ENCODE measurements at places on chromosomes 5 and 9. TPM values are rescaled to one million over a fixed set of nuclear protein-coding genes. Genes with fewer than 3 reads are reported as not detected.

DNA sequence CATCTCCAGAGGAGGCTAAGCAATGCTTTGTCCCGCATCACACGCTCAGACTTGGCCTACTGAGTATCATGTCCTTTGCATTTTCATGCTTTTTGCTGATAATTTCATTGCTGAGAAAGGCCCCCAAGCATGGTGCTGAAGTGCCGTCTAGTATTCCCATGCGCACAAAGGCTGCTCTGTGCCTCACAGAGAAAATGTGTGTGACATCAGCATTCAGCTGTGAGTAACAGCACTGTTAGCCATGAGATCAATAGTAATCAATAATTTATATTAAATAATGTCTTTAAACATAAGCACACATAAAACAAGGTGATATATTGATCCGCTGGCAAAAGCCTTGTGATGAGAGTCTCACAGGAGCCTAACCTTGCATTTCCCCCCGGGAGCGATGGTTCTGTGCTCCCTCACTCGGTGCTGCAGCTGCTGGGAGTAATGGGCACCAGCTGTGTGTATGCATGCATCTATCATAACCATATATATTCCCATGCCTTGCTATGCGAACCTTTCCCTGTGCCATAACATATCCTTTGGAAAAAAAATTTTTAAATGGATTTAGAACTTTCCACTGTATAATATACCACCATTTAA lies 50.4 kb upstream of the RNF130 start:
- DNase-seq = no peak

GRCh38 chr9:108786901-108787689 lies 68.7 kb downstream of the ACTL7B start:
- peak; percentile 55 for DNase-seq

DNA sequence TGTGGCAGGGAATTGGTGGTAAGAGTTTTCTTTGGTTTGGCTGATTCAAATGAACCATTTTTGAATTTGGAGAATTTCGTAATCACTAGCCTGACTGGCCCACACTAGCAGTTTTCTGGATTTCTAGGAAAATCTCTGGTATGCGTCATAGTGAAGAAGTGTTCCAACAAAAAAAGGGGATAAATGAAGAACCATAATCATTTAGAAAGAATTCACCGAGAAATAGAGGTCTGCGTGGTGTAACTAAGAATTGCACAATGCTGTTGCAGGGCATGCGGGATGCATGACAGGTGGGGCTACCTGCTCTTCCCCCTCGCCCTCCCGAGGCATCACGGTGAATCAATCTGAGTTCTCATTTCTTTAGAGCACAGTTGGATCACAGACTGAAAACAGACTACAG lies 232.3 kb upstream of the PAPPA start:
- DNase-seq = no peak

- DNase-seq = no peak
These were observed 136.1 kb upstream of the PCA3 start for GRCh38 chr9:76628155-76628554.

GRCh38 chr9:13026956-13027355 lies 252.1 kb downstream of the LURAP1L start:
- DNase-seq = no peak

DNA sequence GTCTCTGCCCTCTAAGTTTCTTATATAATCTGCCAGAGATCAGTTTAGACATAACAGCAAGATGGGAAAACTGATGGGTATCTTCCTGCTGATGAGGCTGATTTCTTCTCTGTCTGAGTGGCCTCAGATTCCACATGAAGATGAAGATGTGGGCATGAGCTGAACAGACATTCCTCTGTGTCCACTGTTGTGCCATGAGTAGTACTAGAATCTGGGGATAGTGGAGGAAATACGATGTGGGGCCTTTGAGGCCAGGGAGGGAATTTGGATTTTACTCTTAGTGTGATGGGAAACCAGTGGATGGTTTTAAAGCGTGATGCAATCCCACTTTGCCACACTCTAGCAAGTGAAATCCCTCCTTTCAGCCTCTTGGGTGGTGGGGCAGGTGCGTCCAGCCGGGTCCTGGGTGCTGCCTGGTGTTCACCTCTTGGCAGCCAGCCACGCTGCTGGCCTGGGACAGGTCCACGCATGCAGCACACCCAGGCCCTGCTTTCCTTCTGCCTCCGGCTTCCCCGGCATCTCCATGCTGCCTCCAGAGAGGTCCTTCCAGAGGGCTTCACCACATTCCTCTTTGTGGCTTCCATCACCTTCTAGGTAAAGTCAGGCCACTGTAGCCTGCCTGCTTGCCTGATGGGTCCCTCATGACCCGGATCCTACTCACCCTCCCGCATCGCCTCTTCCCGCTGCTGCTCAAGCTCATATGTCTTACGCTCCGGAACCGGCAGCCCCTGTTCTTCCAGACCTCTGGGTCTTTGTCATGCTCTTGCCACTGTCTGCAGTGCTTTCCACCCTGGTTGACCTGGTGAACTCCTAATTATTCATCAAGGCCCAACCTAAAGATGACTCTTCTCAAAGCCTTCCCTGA lies 28.1 kb upstream of the SH3PXD2B start:
- no peak for DNase-seq

DNA sequence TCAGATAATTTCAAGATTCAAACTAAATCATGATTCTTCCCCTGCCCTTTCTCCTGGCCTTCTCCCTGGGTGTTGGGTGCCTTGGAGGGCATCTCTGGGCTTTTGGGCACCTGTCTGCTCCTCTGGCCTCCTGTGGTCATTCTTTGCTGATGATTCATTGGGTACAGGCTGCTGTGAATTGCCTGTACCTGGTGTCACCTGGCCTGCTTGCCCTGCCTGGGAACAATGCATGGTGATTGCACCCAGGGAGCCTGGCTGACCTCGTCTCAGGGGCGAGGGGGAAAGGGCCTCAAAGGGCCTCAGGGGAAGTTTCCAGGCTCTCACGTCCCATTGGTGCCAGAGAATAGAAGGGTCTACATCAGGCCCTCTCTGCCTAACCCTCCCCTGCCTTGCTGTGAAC lies 20.1 kb upstream of the CKMT2 start:
- no peak for DNase-seq

Gene RETREG1
- total RNA-seq = 6.5 TPM

Gene RGP1
- total RNA-seq = 30.0 TPM

Gene BTNL3
- not detected for total RNA-seq

Gene DNM1
- total RNA-seq = 114 TPM

Gene ACSL6
- total RNA-seq = 0.42 TPM

Gene NXNL2
- 0.78 TPM for total RNA-seq

Gene ORM2
- total RNA-seq = not detected
